ENCODE measurements at places on chromosomes 16 and 17.

- DNase-seq = no peak
These were observed 5.9 kb downstream of the CLEC19A start for GRCh38 chr16:19291475-19291874.

DNA sequence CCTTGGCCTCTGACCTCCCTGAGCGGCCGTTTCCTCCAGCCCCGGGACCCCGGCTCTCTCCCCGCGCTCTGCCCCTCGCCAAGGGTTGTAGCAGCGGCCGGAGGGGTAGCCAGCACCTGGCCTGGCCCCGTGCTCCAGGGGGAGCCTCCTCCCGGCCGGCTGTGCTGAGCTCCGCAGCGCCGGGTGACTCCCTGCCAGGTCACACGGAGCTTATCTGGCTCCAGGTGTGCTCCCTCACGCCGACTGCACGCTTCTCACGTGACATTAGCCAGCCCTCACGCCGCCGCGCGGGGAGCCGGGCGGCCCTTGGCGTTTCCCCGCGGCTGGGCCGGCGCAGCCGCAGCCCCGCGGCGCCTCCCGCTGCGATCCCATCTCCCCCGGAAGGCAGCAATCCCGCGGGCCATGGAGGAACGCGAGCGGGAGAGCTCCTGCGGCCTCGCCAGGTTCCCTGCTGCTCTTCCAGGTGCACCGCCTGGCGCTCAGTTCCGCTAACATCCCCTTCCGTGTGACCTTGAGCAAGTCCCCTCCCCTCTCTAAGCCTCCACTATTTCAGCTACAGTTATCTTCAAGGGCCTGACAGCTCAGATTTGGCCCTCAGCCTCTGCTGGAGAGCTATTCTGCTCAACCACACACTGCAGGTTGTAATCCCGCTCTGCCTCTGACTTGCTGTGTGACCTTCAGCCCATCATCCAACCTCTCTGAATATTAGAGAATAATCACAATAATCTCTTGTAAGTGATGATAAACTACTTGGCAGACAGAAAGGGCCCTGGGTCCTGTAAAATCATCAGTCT is 3.4 kb downstream of the MYO18A start:
- DNase-seq = no peak

DNA sequence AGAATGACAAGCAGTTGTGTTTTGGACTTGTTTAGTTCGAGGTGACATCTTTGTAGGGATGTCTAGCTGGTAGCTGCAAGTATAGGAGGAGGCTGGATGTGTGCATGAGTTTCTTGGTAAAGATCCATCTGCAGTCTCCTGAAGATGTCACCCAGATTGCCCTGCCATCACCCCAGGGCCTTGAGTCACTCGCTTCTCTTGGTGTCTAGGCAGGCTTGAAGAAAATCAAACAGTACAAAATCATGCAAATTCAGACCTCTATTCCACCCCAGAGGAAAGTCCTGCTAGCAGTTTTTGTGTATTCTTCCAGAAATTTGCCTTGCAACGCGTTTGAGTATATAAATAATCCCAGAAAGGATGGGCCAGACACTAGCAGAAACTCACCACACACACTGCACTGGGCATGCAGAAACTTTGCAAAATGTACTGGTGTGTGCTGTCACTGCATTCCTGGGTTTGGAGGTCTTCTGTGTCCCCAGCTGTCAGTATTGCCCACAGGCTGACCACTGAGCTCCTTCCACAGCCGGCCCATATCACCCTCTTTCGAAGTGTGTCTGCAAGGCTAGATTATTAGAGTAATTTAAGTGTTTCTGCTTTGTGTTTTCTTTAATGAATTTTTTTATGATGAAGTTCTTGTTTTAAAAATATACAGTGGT is 51.5 kb downstream of the TENT4B start:
- DNase-seq = no peak

DNA sequence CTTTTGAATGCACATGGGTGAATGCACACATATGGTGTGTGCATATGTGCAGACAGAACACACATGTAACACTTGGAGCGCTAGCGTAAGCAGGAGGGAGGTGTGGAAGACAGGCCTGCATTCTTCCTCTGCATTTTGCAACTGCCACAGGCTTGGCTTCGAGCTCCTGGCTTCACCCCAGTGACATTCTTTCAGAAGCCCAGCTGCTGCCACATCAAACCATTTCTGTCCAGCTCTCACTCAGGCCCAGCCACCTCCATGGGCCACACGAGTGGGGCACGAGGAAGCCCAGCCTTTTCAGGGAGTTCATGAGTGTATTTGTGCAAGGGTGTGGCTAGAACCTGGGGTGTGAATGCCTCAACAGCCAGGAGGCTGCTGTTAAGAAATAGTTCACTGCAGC is 18.8 kb downstream of the LGALS3BP start:
- no peak for DNase-seq

DNA sequence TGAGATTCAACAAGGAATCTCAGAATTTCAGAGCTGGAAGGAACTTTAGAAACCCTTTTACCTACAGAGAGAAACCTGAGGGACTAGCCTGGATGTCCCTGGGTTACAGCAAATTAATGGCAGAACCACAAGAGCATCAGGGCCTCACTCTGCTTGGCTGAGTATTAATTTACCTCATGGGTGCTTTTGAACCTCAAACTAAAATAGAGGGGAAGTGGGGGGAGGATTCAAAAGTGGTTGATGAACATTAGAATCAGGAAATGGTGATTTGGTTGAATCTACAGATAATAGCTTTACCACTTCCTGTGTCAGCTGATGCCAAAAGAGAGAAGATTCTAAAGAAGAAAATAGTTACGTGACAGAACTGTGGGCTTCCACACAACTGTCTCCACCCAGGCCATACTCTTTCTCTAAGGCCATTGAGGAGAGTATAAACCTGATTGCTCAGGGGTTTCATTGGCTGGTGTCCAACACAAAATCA is 11.3 kb upstream of the SKAP1 start:
- no peak for DNase-seq

DNA sequence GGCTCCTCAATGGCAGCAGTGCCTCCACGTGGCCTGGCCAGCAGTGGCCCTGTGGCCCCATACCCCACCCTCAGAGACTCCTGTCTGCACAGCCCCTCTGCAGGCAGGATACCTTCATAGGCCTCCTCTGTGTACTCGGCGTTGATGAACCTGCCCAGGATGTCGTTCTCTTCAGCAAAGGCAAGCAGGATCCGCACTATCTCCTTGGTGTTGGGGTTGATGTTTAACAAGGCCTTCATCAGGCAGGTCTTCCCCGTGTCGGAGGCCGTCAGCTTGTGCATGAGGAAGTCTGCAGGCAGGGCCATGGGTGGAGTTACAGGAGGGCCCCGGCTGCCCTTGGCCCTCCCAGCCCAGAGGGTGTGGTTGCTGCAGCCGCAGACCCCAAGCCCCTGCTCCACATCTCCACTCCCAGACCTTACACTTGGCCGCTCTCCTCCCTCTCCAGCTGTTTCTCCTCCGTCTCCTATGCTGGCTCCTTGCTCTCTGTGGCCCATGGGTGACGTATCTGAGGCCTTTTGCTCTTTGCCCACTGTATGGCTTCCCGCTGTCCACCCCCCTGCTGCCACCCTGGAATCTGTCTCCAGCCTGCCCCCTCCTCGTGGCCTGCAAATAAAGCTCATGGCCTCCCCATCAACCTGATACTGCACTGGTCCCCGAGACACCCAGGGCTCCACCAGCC is 15.1 kb downstream of the TRPV3 start:
- DNase-seq = no peak

DNA sequence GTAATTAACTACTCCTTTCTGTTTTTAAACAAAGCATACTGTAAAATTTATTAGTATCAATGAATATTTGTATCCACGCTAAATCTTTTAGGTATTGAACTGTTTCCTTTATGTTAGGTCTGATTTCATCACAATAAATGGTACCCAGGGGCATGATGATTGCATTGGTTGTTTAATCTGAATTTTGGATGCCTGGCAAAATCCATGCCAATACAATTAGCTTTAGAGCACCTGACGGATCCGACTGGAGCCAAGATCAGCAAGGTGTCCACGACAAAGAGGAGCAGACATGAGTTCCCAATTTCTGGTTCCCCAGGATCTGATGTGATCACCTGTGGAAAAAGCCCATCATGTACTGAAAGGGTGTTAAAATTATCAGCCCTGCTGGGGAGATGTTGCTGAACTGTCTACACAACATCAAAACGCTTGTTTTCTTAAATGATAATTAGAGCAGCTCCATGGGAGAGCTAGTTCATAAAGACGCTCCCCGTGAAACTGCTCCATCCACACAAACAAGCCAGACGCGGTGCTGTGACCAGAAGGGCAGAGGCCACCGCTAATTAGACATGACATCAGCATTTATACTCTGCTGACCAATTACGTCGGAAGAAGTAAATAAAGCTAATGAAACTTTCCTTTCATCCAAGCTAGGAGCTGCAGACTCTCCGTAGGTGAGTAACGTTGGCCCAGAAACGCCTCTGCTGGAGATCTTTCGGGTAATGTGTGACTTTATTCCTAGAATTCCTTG is 151.7 kb downstream of the CPPED1 start:
- no peak for DNase-seq

- DNase-seq = no peak
These were observed 6.3 kb upstream of the IL32 start for GRCh38 chr16:3059041-3059722.

DNA sequence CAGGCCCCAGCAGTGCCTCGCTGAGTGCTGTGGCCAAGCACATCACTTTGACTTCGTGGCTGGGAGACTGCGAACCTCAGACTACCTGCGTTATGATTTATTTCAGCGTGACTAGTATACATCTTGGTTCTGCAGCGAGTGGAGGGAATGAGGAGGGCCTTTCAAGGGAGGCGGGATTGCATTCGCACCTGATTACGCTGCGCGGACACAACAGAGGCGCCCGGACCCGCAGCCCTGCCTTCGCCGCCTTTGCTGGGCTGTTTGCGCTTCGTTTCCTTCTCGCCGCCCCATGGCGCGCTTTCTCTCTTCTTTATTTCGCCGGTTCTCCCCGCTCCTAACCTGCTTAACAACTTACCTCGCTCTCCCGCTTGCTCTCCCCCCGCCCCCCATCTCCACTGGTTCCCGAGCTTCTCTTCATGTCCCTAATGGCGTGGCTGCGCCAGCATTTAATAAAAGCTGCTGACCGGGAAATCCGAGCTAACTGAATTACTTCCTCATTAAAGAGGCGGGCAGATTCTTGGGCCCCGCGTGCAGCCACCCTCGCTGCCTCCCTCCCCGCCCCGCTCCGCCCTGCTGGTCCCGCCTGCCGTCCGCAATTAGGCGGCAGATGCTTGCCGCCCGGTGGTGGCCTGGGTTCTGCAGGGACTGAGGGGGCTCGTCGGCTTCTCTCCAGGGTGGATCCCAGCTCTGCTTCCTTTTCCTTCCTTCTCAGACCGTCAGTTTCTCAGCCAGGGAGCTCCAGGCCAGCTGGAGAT is 257.6 kb upstream of the SDK2 start:
- no peak for DNase-seq

GRCh38 chr17:10447026-10447931 is 22.1 kb downstream of the MYH4 start:
- no peak for DNase-seq

DNA sequence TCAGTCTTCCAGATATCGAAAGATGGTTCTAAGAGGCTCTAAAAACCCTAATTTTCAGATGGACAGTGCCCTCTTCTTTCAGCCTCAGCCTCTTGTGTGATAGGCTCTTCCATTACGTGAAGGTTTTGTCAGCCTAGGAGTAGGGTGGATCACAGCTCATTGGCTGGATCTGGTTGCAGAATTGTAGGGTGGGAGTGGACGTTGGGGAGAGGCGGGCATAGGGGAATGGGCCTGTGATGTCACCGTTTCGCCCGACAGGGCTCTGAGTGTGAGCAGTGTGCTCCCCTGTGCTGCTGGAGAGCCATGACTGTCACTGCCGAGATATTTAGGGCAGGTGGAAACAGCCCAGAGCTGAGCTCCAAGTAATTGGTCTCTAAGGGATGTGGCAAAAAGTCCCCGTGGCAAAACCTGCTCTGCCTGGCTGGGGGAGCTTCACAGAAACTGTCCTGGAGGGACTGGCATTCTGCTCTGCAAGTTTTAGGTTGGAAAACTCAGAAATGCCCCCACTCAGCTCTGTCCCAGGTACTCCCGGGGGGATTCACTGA is 6.2 kb upstream of the WFIKKN1 start:
- DNase-seq = no peak

GRCh38 chr17:17711641-17712162 is 30.4 kb downstream of the RAI1 start:
- DNase-seq = no peak

GRCh38 chr17:56656701-56657327 is 63.3 kb downstream of the NOG start:
- no peak for DNase-seq

GRCh38 chr17:50184064-50184463 is 17.4 kb downstream of the COL1A1 start:
- no peak for DNase-seq

- DNase-seq = no peak
These were observed 154.1 kb upstream of the HS3ST3A1 start for GRCh38 chr17:13755851-13756250.

- DNase-seq = no peak
These were observed 75.1 kb upstream of the C17orf78 start for GRCh38 chr17:37300683-37301082.

Measured in SIG-M5 (cell line).